ENCODE measurements at places on chromosomes 12 and 14.

DNA sequence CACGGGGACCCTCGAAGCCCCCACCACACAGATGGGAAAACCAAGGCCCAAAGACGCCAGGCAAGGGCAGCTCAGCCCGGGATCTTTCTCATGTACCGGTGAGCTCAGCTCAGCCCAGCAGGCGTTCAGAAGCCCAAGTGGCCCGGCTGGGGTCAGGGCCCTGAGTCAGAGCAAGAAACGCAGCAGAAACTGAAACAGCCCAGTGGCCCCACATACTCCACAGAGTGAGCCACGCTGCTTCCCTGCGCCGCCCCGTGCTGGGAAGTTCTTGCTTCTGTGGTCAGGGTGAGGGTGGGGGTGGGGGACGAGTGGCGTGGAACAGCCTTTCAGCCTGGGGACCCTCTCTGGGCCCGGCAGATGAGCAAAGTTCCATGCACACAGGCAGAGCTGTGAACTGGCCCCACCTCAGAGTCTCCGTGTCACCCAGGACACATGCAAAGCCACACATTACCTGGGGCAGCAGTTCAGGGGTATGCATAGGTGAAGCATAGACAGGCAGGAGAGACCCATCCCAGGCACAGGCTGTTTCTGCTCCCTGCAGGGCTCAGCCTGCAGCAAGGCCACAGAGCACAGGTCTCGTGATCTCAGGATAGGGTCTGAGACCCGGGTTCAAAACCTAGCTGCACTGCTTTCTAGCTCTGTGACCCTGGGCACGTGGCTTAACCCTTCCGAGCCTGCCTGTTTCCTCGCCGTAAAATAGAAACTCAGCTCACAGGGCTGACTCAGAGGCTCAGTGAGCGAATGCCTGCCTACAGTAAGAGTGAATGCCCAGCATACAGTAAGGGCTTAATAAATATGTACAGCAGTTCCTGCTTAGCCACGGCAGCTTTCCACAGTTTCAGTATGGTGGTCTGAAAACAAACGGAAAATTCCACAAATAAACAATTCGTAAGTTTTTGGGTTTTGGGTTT, 21.6 kb downstream of the NCOR2 start:
- DNase-seq, result no peak

DNA sequence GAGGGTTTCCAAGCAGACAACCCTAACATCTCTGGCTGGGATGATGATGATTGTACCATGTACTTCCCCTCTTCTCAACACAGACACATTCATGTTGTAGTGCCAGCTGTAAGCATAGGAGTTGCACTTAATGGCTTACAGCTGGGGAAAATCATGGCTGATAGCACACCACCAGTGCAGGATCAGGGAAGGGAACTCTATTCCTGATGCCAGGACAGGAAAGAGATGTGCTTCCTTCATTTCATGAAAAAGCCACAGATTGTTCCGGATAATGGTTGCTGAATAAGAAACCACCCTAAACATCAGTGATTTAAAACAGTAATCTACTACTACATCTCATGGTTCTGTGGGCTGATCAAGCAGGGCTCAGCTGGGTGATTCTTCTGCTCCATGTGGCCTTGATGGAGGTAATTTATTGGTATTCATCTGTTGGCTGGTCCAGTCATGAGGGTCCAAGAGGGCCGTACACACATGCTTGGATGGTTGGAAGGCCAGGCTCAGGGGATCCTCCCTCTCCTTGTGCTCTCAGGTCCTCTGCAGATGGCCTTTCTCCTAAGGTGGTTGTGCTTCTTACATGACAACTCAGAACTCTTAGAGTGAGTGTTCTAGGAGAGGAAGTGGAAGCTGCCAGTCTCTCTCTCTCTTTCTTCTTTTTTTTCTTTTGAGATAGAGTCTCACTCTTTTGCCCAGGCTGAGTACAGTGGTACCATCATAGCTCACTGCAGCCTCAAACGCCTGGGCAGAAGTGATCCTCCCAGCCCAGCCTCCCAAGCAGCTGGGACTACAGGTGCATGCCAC, 16.5 kb downstream of the TRAF3 start:
- no peak for DNase-seq

- DNase-seq, result no peak
These were observed 20.1 kb downstream of the PLEKHG7 start for GRCh38 chr12:92722897-92723296.

- no peak for DNase-seq
These were observed 50.3 kb downstream of the KCNA1 start for GRCh38 chr12:4960030-4960429.

- no peak for DNase-seq
These were observed 352.4 kb downstream of the TMEM132D start for GRCh38 chr12:129551441-129551840.

DNA sequence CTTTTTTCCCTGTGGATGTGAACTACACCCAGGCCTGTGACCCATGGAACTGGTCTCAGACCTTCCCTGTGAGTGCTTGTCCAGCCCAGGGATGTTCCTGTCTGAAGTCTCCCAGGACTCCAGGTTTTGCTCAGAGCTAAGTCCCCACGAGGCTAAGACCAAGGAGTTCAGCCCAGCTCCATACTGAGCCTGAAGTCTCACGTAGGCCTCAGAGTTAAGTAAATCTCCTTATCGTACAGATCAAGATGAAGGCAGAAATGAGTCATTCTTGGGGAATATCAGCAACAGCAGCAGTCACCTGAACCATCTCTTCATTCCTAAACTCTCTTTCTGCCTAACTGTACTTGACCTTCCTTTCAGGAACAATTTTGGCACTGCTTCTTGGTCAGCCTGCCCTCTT, 139.8 kb downstream of the ANO6 start:
- DNase-seq, result no peak

DNA sequence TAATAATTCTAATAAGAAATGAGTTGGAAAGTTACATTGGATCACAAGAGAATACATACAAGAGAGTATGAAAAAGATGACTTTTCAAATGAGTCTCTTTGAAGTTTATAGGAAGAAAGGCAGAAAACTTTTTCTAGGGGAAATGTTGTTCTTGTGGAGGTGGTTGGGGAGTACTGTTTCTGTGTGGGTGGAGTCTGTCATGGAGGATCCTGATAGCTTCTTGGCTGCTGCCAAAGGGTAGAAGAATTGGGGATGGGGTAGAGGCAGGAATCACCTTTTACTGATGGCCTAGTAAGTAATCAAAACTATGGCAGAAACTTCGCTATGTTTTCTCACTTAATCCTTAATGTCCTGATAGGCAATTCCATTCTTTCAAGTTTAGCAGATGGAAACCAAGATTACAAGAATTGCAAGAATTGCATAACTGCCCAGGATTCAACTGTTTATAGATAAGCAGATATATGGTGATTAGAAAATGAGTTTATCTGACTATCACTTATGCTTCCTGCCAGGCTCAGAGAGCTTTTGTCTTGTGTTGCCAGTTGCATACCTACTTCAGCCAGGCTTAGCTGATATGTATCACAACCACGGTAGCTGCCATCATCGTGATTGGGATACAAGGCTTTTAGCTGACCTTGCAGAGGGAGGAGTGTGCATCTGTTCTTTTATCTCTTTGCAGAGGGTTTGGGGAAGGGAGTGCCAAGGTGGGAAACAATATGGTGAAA, 463.9 kb downstream of the TMTC2 start:
- no peak for DNase-seq

DNA sequence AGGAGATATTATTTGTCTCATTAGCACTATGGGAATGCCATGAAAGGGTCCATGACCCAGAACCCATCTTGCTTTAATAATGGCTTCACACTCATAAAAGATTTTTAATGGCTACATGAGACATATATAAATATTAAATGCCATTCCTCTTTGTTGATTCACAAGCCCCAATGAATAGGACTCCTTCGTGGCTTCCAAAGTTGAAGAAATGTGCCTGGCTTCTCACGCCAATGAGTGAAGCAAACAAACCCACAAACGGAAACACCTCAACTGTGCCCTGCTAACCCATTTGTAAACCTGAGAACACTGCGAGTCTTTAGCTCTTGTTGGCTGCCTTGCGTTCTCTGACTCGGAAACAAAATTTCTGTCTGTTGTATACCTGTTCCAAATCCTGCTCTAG, 381.7 kb upstream of the DDHD1 start:
- DNase-seq, result no peak

- no peak for DNase-seq
These were observed 19.6 kb upstream of the TRAF3 start for GRCh38 chr14:102757646-102758045.

- DNase-seq, result no peak
These were observed 3.5 kb downstream of the FBXO34 start for GRCh38 chr14:55274751-55275150.

DNA sequence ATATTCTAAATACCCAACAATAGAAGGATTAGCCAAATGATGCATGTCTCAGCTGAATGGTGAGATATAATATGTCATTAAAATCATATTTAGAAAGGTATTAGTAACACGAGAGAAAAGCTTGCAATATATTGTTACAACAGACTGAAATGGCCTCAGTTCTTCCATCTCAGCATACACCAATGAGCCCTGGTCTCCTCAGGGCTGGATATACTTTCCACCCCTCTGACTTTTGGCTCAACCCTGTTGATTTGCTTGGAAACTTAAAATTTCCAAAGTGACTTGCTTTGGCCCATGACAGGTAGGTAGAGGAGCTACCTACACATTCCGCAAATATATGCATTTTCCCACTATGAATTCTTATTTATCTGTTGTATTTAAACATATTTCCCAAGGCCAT, 908.1 kb upstream of the TMEM132C start:
- no peak for DNase-seq

Data from C1 segment of cervical spinal cord (tissue), 14 donors.